H1 (cell line): ENCODE measurements at places on chromosomes 5 and 9. TPM values are rescaled to one million over a fixed set of nuclear protein-coding genes. Genes with fewer than 3 reads are reported as not detected.

SPTAN1 gene
- polyA plus RNA-seq, result 182 and 242 TPM in 2 replicates

LURAP1L gene
- polyA plus RNA-seq, result 0.25 and 0.63 TPM in 2 replicates

GRAMD2B gene
- 3.5 and 6.4 TPM in 2 replicates for polyA plus RNA-seq

TXNDC8 gene
- polyA plus RNA-seq, result not detected in 2 replicates
